ENCODE measurements at places on chromosomes 5 and 9.

DNA sequence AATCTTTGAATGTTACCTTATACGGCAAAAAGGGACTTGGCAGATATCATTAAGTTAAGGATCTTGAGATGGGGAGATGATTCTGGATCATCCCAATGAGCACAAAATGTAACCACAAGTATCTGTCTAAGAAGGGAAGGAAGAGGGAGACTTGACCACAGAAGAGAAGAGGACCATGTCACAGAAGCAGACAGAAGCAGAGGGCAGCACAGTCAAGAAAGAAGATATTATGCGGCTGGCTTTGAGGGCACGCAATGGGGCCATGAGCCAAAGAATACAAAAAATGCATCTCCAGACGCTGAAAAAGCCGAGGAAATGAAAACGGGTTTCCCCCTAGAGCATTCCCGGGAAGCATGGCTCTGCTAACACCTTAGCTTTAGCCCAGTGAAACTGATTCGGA is 225.3 kb downstream of the NR2F1-AS1 start:
- no peak for DNase-seq

DNA sequence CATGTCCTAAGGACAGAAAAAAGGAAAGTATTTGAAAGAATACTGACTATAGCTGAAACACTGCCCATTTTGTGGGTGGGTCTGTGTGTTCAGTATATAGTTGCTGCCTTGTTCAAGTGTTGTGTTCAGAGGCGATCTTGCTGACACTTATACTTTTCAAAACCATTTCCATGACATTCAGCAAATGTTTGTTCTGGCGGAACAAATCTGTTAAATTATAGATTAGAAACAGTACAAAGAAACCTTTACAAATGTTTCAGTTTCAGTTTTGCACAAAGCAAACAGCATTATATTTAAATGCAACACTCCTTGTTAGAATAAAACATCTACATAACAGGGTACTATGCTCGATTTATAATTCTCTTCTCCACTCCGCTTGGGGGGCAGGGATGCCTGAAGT is 2276.3 kb downstream of the MAT2B start:
- DNase-seq = no peak

- DNase-seq = no peak
Measured at GRCh38 chr9:21454149-21454548, 13.9 kb downstream of the IFNA1 start.

DNA sequence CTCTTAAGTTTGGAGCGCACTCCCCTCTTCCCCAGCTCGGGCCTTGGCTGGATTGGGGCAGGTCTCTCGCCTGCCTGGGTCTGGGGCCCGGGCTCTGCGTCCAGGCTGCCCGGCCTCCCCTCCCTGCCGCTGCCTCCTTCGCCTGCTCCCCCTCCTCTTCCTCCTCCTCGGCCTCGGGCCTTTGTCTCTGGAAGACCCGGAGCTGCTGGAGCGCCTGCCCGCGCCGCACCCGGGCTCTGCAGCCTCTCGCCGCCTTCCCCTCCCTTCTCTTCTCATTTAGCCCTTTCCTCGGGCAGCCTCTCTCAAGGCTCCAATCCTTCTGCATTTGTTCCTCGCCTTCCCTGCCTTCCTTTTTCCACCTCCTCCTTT is 218.5 kb downstream of the C9orf50 start:
- no peak for DNase-seq

DNA sequence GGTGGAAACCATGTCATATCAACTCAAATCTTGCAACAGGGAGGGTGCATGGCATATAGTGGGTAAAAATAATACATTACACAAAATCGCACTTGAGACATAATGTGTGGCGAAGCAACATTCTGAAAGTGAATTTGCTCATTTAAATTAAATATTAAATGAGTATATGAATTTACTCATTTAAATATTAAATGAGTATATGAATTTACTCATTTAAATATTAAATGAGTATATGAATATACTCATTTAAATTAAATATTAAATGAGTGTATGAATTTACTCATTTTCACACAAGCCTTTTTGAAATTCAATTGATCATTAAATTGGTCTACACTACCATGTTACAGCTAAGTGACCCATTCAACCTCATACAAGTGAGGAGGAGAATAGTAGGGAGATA is 10.5 kb downstream of the MAST4 start:
- DNase-seq = no peak

DNA sequence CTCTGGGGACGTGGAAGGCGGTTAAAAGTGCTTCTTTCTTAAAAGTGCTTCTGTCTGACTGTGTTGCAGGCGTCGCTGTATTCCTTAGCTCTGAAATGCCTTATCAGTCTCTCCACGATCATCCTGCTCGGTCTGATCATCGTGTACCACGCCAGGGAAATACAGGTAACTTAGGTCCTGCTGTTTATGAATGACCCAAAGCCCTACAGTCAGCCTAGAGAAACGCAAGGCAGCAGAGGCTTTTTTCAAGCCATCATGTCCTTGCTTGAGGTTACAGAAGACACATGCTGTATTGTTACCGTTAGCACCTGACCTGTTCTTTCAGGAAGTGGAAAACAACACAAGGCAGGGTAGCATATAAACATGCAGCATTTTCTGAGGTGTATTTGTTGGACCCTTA is 2.0 kb downstream of the KCNN2 start:
- DNase-seq = no peak

- peak; percentile 20 for DNase-seq
Measured at GRCh38 chr9:136762915-136763648, 1.2 kb downstream of the LCN15 start.

DNA sequence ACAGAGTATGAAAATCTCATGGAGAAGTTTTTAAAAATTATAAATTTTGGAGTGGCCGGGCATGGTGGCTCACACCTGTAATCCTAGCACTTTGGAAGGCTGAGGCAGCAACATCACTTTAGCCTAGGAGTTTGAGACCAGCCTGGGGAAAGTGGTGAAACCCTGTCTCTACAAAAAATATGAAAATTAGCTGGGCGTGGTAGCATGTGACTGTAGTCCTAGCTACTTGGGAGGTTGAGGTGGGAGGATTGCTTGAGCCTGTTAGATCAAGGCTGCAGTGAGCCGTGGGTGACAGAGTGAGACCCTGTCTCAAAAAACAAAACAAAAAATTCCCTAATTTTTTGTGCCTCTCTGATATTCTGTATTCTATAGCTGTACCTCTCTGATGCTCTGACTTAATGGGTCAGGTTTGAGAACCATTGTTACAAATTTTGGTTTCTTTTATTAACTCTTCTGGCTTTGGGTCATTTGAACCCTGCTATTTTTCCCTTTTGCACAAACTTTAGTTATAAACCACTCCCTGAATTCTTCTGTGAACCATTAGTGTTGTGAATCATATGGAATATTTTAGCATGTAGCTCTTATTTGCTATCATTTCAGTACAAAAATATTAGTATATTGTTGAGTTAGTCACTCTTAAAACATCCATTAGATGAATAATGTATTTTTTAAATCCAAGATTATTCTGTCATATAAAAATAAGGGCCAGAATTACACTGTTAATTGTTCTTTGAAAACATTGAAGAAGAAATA is 51.0 kb downstream of the FER start:
- no peak for DNase-seq

DNA sequence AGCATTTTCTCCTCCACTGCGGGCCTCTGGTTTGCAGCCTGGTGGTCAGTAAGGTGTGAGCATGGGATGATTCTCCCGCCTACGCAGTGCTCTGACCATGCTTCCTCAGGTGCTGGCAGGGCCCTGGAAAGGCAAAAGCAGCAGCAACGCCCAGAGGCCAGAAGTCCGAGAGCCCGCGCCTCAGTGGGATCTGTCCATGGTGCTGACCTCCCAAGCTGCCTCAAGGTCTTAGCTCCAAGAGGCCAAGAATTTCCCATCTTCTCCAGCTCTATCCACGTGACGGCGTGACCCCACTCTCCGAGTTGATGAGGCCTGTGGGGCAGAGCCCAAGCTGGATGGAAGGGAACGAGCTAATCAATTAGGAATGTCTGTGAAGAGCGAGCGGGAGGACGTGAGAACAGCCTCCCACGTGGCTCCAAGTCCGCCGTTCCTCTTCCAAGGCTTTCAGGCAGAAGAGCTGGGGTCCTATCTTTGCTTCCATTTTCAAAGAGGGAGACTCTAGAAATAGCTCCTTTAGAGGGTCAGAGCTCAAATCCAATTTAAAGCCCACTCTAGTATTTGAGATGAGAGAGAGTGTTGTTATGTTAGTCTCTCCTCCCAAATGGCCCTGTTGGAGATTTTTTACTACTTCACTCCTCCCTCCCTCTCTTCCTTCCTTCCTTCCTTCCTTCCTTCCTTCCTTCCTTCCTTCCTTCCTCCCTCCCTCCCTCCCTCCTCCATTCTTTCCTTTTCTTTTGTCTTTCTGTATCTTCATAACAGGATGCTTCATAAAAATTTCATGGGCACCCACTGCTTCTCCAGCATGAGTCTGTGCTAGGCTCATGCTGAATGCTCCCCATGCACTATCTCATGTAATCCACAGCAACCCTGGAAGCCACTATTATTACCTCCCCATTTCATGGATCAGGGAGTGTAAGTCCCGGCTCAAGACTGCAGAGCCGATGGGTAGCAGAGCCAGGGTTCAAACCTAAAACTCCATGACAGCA is 69.3 kb downstream of the OLFM1 start:
- no peak for DNase-seq

GRCh38 chr5:74651710-74652109 is 11.2 kb upstream of the ENC1 start:
- no peak for DNase-seq
